ENCODE measurements at places on chromosomes 1 and 21.

DNA sequence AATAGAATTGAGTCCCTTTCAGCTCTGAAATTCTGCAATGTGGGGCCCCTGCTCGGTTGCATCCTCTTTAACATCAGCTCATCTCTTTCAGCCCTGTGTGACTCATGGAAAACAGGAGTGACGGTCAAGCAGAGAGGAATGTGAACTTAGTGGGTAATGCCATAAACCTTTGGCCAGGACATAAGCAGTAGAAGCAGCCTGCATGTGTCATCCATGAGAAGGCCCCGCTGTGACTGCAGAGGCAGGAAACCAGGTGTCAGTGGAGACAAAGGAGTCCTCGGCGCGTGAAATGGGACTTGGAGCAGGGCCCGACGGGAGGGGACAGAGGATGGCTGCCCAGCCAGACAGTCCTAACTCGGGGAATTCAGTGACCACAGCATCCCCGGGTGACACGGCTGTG, 21.1 kb upstream of the EPHB2 start:
- no peak for DNase-seq

DNA sequence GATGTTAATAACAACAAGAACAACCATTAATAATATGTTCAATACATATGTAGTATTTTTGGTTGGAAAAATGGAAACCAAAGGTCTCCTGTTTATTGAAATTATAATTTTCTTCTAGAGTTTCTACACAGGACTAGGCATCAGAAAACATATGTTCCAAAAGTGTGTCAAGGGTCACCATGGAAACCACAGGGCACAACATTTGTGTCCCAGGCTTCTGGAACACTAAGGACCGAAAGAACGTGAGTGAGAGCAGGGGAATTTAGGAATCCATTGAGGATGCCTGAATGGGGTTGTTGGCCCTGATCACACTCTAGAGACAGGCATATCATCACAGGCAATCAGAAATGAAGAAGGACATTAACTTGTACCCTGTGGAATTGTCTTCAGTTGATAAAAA, 7.5 kb upstream of the CDC14A start:
- DNase-seq: no peak

- DNase-seq: no peak
These were observed 11.8 kb upstream of the RNPC3 start for GRCh38 chr1:103513711-103514110.

GRCh38 chr1:147062956-147063355, 109.3 kb downstream of the PRKAB2 start:
- no peak for DNase-seq
